ENCODE measurements at places on chromosomes 3 and 15.

DNA sequence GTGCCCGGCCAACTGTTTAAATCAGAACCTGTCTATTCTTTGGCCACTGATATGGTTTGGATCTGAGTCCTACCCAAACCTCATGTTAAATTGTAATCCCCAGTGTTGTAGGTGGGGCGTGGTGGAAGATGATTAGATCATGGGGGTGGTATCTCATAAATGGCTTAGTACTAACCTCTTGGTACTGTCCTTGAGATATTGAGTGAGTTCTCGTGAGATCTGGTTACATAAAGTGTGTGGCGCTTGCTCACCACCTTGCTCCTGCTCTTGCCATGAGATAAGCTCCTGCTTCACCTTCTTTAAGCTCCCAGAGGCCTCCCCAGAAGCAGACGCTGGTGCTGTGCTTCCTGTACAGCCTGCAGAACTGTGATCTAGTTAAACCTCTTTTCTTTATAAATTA, 42.4 kb downstream of the REC114 start:
- DNase-seq = no peak

DNA sequence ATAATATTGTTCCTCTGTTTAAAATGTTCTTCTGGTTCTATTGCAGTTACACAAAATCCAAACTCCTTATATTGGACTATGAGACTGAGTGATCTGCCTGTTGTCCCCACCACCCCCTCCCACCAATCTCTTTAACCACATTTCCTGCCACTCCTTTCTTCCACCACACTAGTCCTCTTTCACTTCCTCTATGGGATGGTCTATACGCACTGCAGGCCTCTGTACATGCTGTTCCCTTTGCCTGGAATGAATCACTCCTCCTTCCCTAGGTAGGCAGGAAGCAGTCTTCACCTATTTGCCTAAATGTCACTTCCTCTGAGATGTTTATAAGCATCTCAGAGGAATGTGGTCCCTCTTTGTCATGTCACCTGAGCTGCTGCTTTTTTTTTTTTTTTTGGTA, 4.0 kb downstream of the MAP2K1 start:
- DNase-seq = no peak

DNA sequence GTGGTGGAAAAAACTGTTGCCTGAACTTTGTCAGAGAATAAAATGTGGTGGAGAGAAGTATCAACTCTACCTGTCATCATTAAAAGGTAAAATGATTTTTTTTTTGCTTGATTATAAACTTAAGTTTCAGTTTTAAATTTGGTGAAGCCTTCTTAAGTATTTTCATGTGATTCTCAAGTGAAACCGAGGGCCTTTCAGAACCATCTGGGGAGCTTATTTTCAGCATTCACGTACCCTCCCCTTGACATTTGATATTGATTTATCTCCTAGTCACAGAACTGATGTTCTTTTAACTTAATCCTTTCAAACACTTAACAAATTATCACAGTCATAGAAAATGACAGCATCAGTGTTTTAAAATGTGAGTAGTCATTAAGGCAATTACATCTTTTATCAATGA, 38.5 kb downstream of the HPS3 start:
- DNase-seq = no peak

DNA sequence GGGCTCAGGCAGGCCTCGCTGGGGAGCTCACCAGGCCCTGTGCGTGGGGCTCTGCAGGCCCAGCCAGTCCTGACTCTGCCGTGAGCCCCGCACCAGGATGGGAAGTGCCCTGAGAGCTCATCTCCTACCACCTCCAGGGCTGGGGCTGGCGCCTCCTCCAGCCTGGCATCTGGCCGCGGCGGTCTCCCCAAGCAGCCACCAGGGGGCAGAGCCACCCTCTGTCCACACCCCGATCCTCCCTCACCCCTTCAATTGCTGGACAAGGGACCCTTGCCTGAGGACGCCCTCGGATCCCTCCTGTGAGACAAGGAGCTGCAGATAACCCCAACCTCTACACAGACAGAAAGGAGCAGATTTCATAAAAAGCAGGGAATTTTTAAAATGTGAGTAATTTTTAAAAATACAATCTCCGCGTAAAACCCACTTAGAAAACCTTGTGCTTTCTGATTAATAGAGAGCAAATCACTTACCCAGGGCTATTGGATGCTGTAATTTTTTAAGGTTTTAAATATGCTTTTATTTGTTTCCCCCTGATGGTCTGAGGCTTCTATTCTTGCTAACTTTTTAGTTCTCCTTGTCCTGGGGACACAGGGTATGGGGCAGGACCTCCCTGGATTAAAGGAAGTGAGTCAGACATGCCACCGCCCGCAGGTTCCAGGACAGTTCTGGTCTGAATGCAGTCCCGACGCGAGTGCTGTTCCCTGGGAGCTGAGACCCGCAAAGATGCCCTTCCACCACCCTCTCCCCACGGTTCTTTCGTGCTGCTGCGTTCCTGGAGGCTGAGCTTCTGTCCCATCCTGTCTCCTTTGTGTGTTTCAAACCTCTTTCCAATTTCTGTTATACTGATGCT, 52.3 kb upstream of the CHRNA7 start:
- DNase-seq = peak; percentile 29

GRCh38 chr15:66429546-66429945, 42.8 kb downstream of the MAP2K1 start:
- no peak for DNase-seq

DNA sequence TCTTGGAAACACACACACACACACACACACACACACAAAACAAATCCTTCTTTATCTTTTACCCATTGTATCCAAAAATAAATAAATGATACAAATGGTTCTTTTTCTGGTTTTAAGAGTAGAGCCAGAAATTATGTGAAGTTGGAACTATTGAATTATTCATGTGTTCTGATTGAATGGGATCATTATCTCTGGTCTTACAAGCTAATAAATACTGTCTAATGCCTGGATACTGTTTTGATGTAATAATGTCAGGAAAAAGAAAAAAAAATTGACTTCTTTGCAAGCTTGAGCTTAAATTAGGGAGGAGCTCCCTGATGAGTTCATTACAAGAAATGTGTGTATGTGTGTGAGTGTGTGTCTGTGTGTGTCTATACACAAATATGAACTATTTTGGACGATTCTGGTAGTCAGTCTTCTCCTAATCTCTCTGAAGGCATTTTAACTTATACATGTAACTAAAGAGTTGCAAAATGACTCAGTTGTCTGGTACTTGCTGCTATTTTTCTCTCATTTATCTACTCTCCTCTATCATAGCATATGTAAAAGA, 507.2 kb upstream of the AGTR1 start:
- DNase-seq = no peak

GRCh38 chr3:87199628-87200027, 27.5 kb upstream of the CHMP2B start:
- DNase-seq = no peak

DNA sequence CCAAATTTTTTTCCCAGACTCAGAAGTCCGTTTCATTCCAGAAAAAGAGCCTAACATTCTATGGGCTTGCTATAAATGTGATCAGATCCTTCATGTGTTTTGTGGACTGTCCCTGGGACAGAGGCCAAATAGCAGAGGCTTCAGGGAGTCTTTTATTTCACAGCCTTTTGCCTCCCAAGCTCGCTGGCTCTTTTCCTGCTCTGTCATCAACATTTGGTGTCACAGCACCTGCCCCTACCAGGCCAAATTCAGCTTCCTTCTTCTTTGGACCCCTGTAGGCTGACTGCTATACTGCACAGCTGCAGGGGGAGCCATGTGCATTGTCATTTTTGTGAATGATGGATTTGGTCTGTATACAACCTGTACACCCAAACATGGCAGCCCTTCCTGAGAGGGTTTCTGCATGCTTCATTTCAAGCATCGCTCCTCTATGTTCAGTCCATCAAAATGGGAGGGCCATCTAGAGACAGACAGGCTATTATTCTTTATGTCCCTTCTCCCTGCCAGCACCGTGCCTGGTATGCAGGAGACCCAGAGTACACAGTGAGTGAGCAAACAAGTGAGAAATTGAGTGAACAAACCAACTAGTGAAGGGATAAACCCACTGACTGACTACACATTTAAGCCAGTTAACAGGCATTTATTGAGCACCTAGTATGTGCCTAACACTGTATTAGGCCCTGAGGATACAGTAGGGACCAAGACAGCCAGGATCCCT, 17.9 kb upstream of the RPP14 start:
- DNase-seq = no peak

DNA sequence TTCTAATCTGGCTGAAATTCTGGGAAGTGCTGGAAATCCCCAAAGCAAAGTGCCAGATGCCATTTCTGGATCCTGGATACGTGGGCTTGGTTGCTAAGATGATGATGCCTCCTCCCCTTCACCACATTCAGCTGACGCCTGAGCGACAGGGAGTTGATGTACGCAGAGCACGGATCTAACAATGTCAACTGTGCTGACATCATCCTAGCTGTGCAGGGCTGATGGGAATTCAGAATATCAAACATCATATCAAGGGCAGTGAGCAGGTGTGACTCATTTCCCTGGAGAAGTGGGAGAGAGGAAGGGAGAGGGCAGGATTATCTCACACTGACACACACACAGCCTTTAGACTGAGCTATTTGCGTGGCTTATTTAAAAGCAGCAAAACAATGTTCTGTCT, 92.6 kb upstream of the ZBTB20 start:
- peak; percentile 48 for DNase-seq

GRCh38 chr3:127674101-127674721, 1.5 kb downstream of the ABTB1 start:
- no peak for DNase-seq

GRCh38 chr3:194117104-194117845, 18.7 kb upstream of the HES1 start:
- no peak for DNase-seq

DNA sequence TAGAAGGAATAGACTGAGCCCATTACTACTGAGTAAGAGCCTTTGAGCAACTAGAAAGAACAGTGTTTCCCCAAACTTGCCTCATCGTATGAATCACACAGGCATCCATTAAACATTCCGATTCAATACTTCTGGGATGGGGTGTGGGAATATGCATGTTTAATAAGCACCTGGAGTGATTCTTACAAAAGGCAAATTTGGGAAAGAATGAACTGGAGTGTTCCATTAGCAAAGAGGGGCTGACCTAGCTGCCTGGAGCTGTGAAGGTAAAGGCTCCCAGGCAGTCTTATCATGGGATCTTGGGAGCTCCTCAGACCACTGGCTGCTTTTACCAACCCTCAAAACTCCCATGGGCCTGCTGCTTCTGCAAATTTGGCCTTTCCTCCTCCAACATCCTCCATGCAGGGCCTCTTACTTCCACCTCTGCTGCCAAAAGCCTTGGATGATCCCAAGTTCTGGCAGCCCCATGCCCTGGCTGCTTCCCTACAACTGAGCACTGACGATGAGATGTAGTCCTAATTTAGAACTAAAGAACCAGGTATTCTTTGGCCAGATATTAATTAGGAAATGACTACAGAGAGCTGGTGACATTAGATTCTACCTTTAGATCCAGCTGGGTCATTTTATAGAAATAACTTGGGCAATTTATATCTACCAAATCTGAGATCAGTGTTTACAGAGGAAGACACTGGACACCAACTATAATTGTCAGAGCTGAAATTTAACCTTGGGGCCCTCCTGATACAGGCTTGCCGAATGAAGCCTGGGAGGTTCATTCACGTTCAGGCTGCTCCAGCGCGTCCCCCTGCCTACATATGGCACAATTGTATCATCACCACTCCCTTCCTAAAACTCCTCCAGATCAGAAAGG, 11.2 kb upstream of the HOMER2 start:
- no peak for DNase-seq

DNA sequence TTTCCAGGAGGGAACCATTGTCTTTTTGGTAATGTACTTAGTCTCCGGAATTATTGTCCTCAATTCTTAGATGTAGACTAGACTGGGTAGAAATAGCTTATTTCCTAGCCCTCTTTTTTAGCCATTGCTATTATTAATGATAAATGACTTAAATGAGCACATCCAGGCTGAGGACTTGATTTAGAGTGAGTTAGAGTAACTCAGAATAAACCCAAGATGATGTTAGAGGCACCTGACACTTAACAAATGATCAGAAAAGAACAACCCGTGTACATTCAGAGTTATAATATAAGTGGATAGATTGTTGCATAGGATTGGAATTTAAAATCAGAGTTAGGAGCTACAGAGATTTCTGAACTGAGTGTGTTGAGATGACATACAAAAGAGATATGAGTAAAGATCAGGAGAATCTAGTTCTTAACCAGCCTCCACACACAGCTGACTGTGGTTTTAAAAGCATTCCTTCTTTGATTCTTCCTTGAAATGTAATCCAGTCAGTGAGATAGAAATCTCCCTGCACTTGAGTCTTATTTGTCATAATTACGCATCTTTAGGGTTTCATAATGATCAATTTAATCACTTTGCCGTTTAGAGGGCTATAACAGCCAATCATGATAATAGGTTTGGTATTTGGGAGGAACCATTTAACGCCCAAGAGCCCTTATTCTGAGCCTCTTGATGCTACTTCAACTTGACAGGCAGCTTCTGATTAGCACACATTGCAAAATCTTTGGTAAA, 366.5 kb downstream of the GAP43 start:
- DNase-seq = peak; percentile 82

DNA sequence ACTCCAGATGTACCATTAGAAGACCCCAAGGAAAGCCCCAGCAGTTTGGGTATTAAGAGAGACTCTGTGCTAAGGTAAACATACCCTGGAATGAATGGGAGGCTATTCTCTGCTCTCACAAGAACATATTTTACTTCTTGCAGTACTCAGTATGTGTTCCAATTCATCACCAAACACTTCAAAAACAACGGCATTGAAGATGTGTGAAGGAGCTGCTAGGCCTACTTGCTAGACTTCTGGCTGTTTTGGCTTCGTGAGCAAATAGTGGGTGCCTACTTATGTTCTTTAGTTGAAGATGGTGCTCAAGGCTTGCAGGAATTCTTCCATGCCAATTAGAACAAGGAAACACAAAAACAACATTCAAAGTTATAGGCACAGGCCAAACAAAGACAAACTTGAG, 514.5 kb downstream of the ROBO1 start:
- no peak for DNase-seq

DNA sequence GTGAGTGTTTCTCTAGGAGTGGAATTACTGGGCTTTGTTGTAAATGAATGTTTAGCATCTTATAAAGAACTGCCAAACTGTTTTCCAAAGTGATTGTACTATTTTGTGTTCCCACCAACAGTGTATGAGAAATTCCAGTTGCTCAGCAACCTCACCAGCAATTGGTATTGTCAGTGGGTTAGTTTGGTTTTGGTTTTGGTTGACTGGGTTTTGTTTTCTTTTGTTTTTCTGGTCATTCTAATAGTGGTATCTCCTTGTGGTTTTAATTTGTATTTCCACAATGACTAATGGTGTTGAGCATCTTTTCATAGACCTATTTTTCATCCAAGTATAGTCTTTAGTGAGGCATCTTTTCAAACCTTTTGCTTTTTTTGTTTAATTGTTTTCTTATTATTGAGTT, 27.1 kb downstream of the FILIP1L start:
- DNase-seq = no peak

- peak; percentile 97 for DNase-seq
These were observed at the start of gene PLS1 for GRCh38 chr3:142595951-142596725. Gene PLS1, plus strand, starts transcription at chr3:142596393. Its CDS starts 67,845 bp downstream, at chr3:142664238.

- no peak for DNase-seq
These were observed 522.6 kb upstream of the PROK2 start for GRCh38 chr3:72307438-72308115.

- no peak for DNase-seq
These were observed 19.3 kb downstream of the MBNL1 start for GRCh38 chr3:152287898-152288576.

Measured in NCI-H1105 treated with DMSO at 0.1 percent for 48 hours (cell line).